ENCODE measurements at places on chromosomes 7 and 10.

DNA sequence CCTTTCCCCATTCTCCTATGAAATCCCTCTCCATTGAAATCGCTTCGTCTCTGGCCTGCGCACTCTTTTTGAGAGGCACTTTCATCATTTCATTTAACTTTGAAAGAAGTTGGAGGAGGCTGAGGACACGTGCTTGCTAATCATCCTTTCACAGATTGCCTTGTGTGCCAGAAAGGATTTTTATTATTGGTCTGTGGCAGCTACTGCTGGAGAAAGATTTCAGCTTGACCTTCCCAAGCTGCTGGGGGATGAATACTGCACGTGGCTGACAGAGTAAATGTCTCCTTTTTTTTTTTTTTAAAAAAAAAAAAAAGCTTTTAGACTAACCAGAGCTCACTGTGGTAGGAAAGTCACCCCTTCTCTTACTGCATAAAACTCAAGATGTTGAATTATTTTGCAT lies 44.2 kb upstream of the KCNIP2 start:
- no peak for DNase-seq

DNA sequence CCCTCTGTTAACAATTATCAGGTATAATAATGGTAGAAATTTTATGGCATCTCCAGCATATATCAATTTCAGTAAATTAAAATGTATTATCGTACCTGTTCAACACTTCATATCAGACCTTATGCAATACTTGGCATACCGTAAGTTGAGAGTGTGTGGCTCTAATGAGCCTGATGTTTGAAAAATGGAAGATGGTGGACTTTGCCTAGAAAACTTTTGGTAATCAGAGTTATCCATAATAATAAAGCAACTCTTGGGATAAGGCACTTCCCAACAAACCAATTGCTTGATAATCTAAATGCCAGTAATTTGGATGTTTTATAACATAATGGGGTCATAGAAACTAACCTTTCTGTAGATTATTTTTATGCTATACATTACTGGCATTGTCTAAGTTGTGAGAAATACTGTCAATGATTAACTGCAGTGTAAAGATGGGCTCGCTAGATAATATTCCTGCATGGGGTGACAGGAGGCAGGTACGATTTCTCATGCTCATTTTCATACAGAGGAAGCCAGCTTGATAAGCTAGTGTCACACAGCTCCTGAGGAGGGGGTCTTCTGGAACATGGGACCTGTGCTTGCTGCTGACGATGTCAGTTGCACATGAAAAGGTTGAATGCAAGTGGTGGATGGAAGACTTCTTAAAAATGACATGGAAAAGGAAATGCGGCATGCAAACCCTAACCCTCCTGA lies 27.8 kb upstream of the DMBT1 start:
- DNase-seq: no peak

- DNase-seq: no peak
These were observed 6.1 kb downstream of the GUSB start for GRCh38 chr7:65975814-65976445.

DNA sequence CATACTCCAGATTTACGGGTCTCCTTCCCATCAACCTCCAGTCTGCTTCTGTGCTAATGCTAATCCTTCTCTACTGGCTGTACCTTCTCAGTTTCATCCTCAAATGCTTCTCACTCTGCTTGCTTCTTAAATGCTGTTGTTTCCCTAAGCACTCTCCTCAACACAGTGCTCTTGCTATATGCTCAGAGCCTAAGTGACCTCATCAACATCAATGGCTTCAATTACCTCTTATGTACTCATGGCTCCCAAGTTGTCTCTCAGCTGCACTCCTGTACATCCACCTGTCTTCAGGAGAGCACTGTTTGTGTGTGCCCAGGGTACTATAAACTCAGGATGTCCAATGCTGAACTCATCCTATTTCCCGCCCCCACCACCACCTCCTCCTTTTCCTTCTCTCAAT lies 22.5 kb downstream of the ELAPOR2 start:
- no peak for DNase-seq

GRCh38 chr7:157687158-157687557 lies 350.4 kb downstream of the DNAJB6 start:
- DNase-seq: no peak

GRCh38 chr7:101162551-101163278 lies 2.7 kb downstream of the VGF start:
- DNase-seq: no peak

DNA sequence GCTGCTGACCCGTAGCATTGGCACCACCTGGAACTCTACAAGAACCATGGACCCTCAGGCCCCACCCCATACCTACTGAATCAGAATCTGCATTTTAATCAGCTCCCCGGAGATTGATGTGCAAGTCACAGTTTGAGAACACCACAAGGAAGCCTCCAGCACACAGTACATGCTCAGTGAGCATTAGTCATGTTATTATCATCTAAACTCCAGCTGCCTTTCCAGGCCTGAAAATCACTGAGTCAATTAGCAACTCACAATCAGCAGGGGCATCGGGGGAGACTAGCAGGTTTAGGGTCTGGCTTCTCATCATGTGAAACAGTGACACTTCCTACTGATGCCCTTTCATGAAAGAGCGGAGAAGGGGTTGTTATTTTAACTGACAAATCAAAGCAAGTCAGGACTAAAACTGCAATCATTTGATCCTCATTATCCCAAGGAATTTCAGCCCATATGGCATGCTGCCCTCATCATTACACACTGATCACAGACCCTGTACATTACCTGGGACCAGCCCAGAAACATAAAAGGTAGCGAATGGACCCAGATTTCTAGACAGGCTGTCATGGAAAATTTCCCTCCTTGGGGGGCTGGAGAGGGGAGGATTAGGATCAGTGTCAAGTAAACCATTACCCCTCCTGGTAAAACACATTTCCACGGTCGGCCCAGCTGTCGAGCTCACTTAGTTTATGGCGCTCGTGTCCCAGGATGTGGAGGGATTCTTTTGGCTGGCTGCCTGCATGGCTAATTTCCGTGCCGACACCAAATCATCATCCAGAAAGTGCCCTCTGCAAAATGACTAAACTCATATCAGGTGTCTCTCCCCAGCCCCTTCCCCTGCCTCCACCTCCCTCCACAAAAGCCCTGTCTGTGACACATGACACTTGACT lies 122.8 kb downstream of the PRLHR start:
- no peak for DNase-seq

DNA sequence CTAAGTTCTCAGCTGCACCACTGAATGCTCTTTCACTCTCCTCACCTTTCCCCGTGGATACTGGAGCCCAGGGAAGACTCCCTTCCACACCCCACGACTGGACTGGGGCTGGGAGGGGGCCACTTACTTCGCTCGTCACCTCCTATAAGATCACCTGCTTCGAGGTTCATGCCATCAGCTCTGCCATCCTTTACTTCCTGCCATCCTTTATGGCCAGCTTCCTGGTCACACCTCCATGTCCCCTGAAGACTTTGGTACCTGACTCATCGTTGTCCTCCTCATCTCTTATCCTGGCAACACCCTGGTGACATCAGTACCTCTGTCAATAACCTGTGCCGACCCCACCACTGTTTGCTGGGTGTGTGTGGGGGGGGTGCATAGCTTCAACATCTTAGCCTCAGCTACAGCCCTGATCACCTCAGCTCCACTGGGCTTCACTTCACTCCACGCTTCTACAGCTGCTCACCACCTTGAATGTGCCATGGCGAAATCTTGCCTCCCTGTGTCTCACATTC lies 8.7 kb upstream of the VDAC2 start:
- no peak for DNase-seq

GRCh38 chr10:59618666-59619065 lies 91.0 kb downstream of the SLC16A9 start:
- no peak for DNase-seq

- peak; percentile 14 for DNase-seq
These were observed 20.4 kb upstream of the KNDC1 start for GRCh38 chr10:133139551-133140065.

GRCh38 chr10:71645185-71645584 lies 74.4 kb downstream of the C10orf105 start:
- no peak for DNase-seq

DNA sequence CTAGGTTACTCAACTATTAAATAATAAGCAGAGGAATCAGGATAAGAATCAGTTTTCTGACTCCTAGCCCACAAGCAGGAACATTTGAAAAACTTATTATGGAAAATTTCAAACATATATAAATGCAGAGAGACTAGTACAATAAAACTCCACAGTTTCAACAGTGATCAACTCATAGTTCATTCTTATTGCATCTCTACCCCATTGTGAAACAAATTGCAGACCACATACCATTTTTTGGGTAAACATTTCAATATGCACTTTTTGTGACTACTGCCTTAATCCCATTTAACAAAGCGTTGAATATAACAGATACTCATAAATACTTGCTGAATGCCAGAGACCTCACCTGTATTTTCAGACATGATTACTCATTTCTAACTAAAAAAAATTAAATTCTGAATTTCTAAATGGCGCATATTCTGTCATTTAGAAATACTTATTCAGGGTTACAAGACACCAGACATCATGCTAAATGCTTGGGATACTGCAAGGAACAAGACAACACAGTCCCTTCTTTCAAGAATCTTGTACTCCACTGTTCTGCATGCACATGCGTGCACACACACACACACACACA lies 11.4 kb downstream of the CDK6 start:
- DNase-seq: no peak

- no peak for DNase-seq
These were observed 175.8 kb downstream of the ZNF248 start for GRCh38 chr10:37681617-37681999.

GRCh38 chr10:18279173-18279572 lies 138.9 kb downstream of the CACNB2 start:
- DNase-seq: no peak

DNA sequence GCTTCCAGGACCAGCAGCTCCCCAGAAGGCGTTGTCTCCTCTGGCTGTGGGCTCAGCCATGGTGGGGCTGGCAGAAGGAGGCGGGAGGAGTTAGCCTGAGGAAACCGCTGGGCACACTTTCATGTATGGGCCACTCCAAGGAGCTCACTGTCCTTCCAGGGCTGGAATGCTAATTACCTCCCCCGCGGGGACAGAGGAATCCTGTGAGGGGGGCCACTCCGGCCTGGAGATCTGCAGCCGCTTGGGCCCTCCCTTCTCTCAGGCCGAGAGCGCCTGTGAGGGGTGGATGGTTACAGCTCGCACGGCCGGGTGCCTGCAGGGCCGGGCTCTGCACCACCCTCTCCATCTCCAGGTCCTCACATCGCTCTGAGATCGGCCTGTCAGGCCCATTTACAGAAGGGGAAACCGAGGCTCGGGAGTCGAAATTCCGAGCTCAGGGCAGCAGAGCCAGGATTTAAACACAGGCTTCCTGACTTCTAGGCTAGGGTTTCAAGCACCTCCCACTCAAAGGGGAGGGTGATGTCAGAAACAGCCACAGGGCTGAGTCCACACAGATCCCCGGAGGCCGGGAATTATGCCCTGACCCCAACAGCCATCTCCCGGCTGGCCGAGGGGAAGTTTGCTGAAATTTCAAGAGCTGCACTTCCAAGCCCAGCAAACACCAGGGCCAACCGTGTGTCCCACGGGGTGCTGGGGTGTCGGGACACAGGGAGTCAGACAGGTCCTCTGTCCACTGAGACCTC lies 59.1 kb downstream of the PDGFA start:
- no peak for DNase-seq

DNA sequence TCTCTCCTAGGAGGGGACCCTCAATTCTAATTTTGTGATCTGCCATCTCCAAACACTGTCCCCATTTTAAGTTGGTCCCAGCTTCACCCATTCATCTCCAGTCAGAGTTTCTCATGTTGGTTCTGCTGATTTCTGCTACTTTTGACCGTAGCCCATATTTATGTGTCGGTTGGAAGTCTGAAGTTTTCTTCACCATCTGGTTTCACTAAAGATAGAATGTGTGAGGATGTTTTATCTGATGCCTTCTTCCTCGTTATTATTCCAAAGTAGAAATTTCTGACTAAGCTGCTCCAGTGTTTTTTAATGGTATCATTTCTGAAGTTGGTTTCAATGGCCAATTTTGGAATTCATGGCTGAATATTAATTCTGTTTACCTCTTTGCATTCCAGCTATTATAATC lies 21.3 kb upstream of the IFIT2 start:
- no peak for DNase-seq

DNA sequence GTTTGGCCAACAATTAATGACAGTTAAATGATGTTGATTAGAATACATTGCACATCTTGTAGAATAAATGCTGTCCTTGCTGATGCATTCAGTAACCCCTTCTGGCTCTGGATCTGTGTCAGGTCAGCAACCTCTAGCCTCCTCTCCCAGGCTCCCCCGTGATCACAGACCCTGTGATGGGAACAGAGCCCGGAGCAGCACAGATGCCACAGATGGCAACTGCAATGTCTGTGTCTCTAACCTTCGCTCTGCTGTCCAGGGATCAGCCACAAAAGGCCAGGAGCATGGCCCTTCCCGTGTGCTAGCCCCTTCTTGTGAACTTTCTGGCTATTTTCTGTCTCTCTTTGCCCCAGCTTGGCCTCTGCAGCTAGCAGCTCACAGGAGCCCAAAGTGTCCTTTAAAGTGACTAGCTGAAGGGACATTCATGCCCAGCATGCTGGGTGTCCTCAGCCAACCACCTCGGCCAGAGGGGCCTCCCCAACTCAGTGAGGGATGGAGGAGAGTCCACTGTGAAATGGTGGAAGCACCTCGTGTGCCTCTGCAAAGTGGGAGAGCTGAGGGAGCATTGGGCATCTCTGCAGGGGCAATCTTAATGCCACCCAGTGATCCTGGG lies 167.0 kb upstream of the TCERG1L start:
- DNase-seq: no peak

- DNase-seq: no peak
These were observed 57.9 kb downstream of the PRF1 start for GRCh38 chr10:70544431-70545340.

DNA sequence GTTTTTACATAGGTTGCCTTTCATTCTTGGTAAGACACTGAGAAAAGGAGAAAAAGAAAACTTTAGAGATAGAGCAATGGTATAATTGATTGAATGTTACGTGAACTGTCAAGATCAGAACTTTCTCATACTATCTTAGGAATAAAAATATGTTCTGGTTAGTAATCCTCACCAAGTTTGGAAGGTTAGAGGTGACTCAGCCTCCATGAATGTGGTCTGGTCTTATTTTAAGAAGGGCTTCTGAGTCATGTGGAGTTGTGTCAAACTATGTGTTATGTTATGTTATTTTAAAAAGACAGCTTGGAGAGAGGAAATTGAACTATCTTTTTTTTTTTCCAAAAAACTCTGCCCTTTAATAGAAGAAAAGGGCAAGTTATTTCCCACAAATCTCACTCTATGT lies 458.6 kb upstream of the KLF6 start:
- no peak for DNase-seq

GRCh38 chr10:115606086-115606485 lies 512.9 kb downstream of the ATRNL1 start:
- DNase-seq: no peak

Data from activated CD8-positive, alpha-beta memory T cell treated with anti-CD3 and anti-CD28 coated beads, Interleukin-2, amount 50 U/mL, for 4 hours (primary cell).